Urothelium cell line (cell line): ENCODE measurements at places on chromosomes 16 and 17.

DNA sequence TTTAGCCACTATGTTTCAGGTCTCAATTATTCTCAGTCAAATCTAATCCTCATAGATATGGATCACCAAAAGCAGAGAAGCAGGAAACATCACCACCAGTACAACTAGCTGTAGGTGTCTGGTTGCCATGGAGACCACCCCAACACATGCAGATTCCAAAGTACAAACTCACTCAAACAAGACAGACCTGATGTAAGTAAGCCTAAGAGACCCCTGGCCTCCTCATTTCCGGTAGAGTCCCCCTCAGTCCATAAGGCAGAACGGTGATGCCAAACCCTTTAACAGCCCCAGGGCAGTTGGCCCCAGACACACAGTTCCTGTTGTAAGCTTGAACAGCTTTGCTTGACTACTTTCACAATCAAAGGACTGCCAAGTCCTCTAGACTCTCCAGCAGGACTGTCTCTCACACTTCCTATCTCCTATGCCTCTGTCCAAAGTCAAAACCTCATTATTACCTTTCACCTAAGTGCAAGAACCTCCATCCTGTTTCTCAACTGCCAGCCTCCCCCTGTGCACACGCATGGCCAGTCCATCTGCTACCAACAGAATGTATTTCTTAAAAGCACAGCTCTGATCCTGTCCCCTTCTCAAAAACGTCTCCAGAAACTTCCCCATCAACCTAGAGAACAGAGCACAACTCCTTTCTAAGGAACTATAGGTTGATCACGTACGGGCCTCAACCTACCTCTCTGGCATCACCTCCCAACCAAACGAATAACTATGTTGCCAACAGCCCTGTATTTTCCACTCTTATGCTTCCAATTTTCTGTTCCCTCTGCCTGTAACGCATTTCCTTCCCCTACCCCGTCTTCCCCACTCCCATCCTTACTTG is 23.9 kb downstream of the SLC39A11 start:
- DNase-seq = peak; percentile 61

DNA sequence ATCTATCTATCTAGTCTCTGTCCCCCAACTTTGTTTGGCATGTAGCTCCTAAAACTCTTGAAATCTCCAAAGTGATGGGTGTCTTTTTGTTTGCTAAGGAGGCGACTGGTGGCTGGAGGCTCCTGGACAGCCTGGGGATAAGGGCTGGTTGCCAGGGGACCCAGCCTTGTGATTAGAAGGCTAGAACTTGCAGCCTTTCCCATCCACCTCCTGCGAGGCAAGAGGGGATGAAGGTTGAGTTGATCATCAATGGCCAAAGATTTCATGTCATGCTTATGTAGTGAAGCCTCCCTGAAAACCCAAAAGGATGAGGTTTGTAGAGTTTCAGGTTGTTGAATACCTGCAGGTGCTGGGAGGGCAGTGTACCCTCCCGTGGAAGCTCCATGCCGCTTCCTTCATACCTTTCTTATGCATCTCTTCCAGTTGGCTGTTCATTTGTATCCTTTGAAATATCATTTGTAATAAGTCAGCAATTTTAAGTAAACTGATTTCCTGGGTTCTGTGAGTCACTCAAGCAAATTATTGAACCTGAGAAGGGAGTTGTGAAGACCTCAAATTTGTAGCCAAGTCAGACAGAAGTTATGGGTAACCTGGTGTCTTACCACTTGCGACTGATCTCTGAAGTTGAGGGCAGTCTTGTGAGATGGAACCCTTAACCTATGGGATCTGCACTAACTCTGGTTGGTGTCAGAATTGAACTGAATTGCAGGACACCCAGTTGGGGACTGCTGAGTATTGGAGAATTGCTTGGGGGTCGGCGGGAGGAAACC is 202.4 kb downstream of the SEC14L1 start:
- no peak for DNase-seq

- DNase-seq = no peak
Observed at GRCh38 chr17:16935241-16935663, 36.7 kb downstream of the TNFRSF13B start.

DNA sequence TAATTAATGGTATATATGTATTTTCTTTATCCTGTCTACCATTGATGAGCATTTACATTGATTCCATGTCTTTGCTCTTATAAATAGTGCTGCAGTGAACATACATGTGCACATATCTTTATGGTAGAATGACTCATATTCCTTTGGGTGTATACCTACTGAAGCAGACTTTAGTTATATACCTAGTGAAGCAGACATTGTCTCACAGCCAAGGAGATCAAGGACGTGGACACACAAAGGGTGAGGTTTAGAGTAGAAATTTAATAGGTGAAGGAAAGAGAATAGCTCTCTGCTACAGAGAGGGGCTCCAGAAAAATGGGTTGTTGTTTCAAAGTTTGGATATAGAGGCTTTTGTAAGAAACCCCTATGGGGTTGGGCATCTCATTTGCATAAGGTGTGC is 700.3 kb downstream of the CDH11 start:
- no peak for DNase-seq

DNA sequence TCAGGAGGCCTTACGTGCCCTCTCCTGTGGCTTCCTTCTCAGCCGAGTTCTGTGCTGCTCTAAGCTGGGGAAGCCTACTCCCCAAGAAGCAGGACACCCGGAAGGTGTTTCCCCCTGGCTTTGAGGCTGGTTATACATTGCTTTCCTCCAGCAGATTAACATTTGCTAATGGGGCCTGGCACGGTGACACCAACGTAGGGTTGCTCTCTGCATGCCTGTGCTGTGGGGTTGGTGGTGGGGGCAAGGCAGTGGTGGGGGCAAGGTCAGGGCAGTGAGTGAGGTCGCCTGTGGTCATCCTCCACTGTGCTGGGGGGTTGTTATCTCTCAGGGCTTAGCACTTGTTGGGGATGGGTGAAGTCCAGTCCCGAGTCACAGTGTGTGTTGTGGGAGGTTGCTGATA is 4.2 kb downstream of the USP6 start:
- DNase-seq = no peak

- DNase-seq = no peak
Observed at GRCh38 chr16:1098266-1098991, 2.4 kb upstream of the C1QTNF8 start.

- peak; percentile 17 for DNase-seq
Observed at GRCh38 chr17:22265807-22266206, 573.5 kb downstream of the KCNJ18 start.

DNA sequence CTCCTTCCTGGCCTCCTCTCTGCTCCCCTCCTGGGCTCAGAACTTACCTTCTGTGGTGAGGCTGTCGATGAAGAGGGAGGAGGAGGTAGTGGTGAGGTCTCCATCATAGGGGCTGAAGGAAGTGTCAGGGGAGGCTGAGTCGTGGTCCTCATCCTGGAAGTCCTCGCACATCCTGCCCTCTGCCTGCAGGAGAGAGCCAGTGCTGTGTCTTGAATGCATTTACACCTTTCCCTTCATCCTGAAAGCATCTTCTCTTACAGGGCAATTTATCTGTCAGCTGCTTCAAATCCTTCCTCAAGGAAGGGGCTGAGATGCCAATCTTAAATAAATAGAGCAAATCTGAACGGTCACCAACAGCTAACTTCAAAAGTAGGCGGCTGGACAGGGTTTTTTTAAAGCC is 73.6 kb downstream of the PLXDC1 start:
- DNase-seq = no peak

- DNase-seq = no peak
Observed at GRCh38 chr17:73128496-73128895, 36.0 kb upstream of the SLC39A11 start.

DNA sequence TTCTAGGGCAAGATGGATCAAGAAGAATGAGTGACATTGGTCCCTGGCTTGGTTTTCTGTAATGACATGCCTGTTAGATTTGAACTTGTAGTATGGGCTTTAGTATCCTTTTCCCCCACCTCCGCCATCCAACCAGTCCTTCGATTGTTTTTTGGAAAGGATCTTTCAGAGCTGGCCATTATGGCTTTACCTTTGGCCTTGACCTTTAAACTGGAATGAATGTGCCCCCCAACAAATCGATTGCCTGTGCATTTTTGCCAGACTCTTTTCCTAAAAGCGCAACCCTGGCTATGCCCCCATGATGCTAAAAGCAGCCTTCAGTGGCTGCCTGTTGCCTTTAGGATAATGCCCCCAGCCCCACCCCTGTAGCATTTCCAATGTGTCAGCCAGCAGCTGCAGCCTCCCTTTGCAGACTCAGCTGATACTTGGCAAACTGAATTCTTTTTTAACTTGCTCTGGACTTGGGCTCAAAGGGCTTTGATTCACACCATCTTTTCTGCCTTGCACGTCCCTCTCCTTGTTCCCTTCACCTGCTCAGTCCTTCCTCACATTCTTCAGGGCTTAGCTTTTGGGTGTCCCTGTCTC is 4.0 kb downstream of the GPRC5C start:
- DNase-seq = no peak

DNA sequence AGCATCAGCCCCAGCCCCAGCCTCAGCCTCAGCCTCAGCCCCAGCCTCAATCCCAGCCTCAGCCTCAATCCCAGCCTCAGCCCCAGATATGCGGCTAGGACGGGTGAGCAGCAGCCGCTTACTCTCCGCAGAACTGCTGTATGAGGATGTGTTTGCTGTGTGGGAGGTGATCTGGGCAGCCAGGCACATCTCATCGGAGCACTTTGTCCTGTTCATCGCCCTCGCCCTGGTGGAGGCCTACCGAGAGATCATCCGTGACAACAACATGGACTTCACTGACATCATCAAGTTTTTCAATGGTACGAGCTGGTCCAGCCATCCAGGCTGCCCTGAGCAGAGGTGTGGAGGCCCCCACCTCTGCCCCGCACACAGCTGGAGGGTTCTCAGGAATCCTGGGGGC is 22.0 kb downstream of the MNT start:
- no peak for DNase-seq

DNA sequence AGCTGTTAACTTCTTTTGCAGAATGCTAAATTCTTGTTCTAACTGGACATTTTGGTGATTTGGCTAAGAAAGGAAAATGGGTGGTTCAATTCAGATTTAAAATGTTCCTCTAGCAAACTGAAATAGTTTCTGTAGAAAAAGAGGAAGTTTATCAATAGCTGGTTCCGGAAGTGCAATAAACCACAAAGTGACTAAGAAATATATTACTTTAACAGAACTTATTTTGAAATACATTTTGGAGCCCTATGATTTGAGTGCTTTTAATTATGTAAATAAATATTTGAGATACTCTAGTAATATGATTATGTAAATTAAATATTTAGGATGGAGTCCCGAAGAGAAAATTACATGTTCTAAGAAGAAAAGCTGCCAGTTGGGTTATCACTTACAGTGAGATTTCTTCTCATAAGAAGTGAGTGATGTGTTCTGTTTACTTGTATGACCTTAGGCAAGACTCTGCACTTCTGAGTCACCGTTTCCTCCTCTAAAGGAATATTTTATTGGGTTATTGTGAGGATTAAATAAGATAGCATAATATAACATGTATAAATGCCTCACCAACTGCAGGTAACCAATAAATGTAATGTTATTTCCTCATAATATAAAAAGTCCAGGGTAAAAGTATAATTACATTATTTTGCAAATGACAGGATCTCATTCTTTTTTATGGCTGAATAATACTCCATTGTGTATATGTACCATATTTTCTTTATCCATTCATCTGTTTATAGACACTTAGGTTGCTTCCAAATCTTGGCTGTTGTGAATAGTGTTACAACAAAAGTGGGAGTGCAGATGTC is at the start of gene EVI2B:
EVI2B (minus strand) TSS at position 73 of the 800 bp plus-strand sequence. CDS start 8,445 bp downstream, outside the sequence.
- peak; percentile 24 for DNase-seq

- DNase-seq = no peak
Observed at GRCh38 chr16:5065326-5065725, 430 bp downstream of the C16orf89 start.

DNA sequence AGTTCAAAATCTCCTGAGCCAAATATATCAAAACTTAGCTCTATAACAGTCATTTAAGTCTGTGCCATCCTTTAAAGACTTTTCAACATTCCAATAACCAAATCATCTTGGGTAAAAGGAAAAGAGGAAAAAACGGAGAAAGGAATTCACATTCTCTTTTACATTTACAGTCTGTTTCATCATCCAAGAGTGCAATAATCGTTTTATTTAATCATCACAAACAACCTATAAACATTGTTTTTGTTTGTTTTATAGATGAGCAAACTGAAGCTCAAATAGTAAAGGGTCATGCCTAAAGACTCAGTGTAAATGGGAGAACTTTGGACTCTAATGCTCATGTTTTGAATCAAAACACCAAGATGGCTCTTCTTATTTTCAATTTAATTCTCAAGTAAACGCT is 252.3 kb downstream of the TOX3 start:
- no peak for DNase-seq

- no peak for DNase-seq
Observed at GRCh38 chr17:75769536-75769935, 4.5 kb upstream of the GALK1 start.

- DNase-seq = no peak
Observed at GRCh38 chr16:65185241-65185778, 63.4 kb upstream of the CDH11 start.

- DNase-seq = no peak
Observed at GRCh38 chr16:2056077-2056476, 8.3 kb downstream of the TSC2 start.

DNA sequence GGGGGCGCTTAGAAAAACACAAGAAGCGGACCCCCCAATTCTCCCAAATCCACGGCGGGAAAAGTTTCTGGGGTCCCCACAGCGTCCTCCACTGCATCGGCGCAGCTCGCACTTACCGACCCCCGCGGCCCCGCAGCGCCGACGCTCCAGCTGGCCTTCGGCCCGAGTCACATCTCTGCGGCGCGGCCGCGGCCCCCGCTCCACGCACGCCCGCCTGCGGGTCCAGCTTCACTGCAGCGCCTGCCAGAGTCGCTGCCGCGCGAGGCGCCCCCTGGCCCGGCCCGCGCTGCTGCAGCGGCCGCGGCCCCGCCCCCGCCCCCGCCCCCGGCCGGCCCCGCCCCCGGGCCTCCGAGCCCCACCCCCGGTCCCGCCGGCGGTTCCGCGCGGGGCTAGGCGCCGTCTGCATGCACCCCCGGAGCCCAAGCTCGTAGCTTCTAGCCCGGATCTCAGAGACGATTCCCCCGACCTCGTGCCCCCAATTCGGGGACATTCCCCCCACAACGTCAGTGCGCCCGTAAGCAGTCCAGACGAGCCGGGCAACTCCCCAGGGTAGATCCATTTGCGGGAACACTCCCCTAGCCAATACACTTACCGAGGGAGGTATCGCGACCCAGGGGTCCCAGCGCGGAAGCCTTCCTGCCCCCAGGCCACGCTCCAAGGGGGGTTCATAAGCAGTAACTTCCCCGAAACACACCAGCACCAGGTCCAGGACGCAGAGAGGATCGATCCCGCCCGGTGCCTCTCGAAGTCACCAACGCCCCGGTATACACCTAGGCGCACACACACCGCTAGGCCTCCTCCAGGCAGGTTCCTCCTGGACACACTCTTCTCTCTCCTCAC is at the start of gene GPRC5B:
GPRC5B (minus strand) TSS at position 238 of the 840 bp plus-strand sequence. CDS start 12,003 bp downstream, outside the sequence.
- DNase-seq = peak; percentile 77

GRCh38 chr17:77590951-77591735 is 367.4 kb upstream of the TNRC6C start:
- no peak for DNase-seq

- DNase-seq = peak; percentile 43
Observed at GRCh38 chr17:7478276-7479212, 887 bp downstream of the ZBTB4 start.

DNA sequence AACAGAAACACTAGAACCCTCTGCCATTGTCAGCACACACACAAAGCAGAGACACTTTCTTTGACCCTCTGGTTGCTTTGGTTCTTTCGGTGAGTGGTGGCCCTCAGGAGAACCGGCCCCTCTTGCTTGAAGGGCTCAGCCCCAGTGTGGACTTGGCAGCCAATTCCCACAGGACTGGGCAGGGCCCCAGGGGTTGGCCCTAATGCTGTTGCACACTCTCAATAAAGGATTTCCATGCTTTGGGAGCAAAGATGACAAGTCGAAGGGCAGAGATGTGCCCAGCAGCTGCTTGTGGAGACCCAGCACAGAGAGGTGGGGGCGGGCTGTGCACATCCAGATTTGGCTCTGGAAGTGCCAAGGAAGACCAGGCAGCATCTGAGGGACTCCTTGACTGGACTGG is 149.0 kb downstream of the NTN1 start:
- DNase-seq = no peak
